ENCODE measurements at places on chromosomes 2 and 18. TPM values are rescaled to one million over a fixed set of nuclear protein-coding genes. Genes with fewer than 3 reads are reported as not detected.

The OXER1 gene
- 7.4 TPM for polyA plus RNA-seq

The POTEC gene
- not detected for polyA plus RNA-seq

The PRSS56 gene
- polyA plus RNA-seq = 0.23 TPM

The TTR gene
- polyA plus RNA-seq = 0.25 TPM

The NDUFV2 gene
- polyA plus RNA-seq = 133 TPM

- no peak for DNase-seq
Measured at GRCh38 chr2:218130377-218130776, 4.5 kb downstream of the CXCR2 start.

DNA sequence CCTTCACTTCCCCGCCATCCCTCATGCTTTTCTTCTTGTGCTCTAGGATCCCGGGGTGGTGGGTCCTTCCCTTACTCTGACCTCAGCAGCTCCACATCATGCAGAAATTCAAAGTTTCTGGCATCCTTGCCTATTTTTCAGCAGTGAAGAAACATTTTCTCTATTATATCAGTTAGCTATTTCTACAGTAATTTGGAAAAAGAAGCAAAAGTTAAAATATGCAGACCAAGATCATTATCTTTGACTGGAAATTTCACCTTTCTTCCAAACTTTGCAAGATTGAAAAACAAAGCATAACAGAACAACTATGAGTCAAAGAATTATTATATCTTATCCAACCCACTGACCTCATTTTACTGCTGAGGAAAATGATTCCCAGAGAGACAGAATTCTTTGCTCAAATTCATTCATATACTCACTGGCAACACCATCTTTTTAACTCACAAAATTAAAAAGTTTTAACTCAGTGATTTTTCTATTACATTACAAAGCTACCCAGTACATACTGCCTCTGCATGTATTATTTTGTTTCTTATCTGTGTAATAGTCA, 40.5 kb downstream of the ANTXR1 start:
- no peak for DNase-seq

DNA sequence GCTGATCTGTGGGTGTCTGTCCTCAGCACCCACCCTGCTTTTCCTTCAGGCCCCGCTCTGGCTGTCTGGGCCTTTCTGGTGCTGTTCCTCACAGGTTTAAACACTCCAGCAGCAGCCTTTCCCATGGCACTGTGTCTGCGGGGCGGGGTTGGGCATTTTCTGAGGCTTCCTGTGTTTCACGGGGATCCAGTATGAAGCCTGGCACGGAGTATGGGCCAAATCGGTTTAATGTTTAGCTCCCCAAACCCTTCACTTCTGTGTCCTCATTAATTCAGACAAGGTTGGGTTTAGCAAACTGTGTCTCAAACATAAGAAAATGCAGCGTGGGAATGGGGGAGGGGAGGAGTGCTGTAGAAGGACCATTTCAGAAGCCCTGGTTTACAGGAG, 44.9 kb downstream of the HPCAL1 start:
- DNase-seq = peak; percentile 36

DNA sequence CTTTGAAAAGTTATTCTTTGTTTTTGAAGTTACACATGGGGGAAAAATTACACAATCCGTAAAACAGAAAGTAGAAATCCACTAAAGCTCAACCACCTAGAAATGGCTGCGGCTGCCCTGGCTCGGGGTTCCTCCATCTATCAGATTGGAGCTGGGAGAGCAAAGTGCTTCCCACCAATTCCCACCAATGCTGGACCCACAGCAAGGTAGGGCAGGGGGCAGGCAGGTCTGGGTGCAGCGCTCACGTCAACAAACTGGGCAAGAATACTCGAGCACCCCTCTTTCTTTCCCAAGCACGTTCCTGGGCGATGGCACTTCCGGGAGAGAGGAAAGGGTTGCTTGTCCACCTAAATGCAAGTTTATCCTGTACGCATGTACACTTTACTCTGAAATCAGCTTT, 217.6 kb downstream of the NDUFA10 start:
- DNase-seq = no peak

GRCh38 chr2:48415836-48416515, 114.0 kb upstream of the STON1 start:
- DNase-seq = no peak

DNA sequence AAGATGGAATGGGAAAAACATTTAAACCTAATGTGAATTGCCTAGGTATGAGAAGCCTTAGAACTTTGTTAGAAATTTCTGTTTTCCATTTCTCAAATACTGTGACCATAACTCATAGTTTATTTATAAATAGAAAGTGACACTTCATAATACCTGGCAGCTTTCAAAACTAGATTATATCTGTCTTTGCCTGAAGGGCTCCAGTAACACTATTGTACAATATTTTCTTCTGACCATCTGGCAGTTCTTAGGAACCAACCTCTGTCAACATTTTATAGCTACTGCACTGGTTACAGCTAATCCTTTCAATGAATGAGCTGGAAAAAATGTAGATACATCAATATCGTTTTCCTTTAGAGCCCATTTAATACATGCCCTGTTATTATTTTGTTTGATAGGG, 237.4 kb downstream of the CAMKMT start:
- DNase-seq = no peak

DNA sequence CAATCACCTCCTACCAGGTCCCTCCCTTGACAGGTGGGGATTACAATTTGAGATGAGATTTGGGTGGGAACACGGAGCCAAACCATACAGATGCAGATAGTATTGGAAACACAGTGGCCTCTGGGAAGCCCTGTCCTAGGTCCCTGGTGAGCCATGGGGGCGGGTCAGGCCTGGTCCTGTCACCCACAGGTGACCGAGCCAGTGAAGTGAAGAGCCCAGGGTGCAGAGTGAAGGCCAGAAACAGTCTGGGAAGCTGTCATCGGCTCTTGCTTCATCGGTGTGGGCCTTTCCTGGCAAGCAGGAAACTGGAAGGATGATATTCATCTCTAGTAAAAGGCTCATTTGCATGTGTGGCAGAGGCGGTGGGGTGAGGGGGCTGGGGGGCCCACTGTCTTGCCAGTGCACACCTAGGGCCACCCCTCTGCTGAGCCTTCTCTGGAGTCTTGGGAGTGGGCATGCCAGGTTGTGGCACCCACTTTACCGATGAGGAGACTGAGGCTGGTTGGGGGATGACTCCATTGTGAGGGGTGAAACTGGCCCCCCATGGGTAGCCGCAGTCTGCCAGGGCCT, 290.6 kb downstream of the NDUFA10 start:
- no peak for DNase-seq

DNA sequence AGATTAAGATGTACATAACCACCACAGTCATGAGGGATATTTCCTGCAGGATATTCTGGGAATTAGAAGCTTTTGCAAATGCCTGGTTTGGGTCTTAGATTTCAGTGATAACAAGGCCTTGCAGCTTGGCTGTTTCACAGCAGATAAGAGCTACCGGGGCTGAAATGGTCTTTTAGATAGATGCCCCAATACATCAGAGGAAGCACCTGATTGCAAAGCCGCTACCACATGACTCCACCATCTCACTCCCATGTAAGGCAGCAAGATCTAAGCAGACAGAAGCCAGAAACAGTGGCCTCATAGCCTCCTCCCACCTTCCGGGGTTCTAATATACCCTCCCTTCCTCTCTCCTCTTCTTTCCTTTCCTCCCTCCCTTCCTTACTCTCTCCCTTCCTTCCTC, 31.1 kb upstream of the EPG5 start:
- no peak for DNase-seq

DNA sequence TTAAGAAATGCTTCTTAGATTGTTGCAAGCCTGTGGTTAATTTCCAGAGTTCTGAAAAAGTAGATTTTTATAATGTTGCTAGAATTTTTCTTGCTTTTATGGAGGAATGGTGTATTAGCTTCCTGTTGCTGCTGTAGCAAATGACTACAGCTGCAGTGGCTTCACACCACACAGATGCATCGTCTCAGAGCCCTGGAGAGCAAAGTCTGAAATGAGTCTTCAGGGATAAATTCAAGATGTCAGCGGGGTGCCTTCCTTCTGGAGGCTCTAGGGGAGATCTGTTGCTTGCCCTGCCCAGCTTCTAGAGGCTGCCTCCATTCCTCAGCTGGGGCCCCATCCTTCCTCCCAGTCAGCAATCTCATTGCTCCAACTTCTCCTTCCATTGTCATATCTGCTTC, 187.8 kb downstream of the ZNF516 start:
- no peak for DNase-seq

DNA sequence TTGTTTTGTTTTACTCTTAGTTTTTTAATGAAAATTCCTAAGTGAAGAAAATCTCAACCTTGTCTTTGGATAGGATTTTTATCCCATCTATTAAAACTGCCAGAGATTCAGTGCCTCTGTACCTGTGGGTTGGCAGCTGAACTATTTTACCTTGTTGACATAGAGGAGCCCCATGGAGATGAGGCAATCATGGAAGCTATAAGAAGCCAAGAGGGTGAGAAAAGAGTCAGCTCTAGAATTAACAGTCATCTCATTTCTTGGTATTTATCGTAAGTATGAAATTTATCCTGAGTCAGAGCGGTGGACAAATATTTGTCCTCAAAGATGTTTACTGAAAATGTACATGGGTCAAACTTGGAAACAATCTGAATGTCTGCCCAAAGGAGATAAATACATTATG, 35.8 kb upstream of the PGAP1 start:
- DNase-seq = no peak

GRCh38 chr2:48250943-48251342, 279.0 kb upstream of the STON1 start:
- no peak for DNase-seq

- DNase-seq = peak; percentile 90
Measured at GRCh38 chr2:64644458-64645382, 9.0 kb downstream of the SERTAD2 start.

DNA sequence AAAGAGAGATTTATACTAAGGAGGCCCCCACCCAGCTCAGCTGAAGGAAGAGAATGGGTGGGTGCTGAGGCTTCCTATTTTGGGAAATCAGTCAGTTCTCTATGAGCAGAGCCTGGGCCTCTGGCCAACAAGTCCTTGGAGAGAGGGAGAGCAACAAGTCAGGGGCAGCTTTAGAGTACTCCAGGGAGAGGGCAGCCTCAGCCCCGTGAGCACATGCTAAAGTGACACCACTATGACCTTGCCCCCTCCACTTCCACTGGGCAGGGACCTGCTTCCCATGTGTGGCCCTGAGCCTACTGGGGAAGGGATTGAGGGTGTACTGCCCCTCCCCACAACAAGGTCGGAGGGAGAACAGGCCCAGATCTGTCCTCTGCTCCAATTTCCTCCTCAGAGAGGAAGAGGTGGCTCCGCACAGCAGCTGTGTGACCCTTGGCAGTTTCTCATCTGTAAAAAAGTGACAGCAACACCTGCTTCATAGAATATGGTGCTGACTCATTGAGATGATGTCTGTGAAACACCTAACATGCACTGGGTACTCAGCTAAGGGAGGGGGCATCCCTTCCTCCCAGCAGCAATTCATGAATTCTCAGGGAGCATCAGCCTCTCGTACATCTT, 72.9 kb downstream of the CLHC1 start:
- DNase-seq = no peak

DNA sequence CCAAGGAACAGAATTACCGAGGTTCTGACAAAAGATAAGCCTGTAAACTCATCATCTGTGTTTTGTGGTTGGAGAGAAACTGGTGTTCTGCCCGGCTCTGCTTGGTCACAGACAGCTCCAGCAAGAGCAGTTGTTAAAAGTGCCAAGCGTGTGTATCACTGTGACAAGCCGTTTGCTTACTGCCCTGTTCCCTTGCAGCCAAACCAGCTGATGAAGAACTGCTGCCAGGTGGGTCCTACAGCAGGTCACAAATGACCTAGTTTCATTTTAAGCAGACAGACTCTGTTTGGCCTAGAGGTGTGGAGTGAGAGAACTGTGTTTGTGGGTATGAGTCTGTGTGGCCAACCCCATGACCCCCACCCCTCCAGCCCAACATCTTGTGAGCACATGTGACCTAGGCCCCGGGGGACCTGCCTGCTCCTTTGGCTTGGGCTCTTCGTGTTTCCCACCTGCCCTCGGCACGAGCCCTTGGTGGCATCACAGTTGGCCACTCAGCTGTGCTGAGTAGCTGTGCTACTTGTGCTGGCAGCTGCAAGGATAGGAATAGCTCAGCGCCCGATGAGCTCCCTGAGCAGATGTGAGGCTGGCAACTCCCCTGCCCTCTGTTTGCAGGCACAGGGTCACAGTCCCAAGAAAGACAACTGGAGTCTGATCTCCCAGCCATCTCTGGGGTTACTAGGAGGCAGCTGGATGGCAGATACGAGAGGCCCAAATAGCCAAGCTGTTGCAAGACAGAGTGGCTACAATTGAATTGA, 9.7 kb downstream of the OXER1 start:
- DNase-seq = no peak

All from right renal pelvis (tissue), 4 donors.